ENCODE measurements at places on chromosomes 2 and 18.

DNA sequence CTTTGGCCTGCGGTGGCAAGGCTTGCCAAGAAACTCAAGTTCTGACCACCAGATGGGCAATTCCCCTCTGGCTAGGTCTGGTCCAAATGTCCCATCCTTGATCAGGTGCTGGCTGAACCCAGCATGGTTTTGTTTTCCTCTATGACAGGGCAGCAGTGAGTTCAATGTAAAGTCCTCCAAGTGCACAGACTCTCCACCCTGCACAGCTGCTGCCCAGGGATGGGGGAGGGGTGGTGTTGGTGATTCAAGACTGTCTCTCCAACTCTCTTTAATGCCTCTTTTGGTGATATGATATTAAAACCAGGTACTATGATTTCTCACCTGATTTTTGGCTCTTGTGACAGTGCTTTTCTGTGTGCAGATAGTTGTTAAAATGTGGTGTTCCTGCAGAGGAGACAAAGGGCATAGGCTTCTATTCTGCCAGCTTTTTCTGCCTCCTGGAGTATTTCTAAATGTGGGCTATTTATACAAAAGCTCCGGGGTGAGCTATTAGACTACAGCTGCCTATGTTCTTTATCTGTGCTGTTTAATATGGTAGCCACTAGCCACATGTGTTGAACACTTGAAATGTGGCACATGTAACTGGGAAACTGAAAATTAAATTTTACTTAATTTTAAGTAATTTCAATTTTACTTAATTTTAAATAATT lies 64.0 kb upstream of the STK39 start:
- DNase-seq = no peak

DNA sequence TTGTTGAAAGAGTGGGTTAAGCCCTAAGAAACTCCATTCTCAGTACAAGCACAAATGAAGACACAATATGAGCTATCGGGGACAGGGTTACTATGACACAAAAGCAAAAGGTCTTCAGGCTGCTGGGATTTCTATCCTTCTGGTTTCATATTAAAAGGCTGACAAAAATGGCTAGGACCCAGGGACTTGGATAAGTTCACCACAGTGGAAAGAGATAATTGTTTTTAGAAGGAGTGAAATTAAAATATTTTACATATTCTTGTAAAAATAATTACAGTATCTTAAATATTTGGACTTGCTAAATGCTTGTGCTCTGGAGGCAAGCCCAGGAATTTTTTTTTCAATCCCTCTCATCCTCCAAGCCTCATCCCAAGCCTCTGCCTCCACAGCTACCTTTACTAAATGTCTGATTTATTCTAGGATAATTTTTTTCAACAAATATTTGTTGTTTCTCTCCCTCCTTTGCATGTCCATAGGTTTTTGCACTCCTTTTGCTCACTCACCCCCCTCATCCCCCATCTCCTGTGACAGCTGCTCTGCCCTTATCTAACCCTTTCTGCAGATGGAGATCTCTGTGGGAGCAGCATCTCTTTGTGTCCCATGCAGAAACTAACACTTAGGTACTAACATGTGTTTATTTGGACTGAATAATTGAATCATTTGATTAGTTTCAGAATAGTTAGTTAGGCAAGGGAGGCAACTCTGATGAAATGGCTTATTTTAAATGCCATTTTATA lies 47.8 kb upstream of the NABP1 start:
- no peak for DNase-seq

- no peak for DNase-seq
These were observed 43.3 kb upstream of the EDAR start for GRCh38 chr2:109032229-109032820.

DNA sequence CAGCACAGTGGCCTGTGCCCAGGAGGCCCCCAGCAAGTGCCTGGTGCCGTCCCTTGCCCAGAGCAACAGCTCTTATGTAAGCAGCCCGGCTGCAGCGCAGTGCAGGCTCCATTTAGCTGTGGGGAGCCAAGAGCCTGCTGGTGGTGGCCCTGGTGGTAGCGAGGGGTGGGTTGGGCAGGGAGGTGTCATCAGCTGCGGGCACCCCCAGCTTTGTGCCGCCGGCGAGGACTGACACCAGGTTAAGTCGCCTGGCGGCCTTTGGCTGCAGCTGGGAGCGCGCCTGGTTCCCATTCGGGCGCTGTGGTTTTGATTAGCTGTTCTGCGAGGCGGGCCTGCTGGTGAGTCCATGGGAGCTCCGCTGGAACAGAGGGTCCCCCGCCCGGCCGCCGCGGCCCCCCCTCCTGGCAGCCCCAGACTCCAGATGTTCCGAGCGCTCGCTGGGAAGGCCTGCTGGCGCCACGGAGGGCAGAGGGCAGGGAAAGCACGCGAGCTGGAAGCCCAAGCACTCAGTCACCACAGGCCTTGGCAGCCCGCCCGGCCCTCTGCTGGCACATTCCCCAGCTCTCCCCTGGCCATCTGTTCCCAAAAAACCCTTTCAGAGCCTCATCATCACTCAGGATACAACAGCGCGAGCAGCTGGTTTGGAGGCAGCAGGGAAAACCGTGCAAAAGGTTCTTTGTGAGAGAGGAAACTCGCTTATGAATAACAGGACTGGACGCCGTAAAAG lies 18.4 kb downstream of the ATOH8 start:
- no peak for DNase-seq

GRCh38 chr18:64403784-64404503 lies 255.1 kb upstream of the LINC00305 start:
- no peak for DNase-seq

DNA sequence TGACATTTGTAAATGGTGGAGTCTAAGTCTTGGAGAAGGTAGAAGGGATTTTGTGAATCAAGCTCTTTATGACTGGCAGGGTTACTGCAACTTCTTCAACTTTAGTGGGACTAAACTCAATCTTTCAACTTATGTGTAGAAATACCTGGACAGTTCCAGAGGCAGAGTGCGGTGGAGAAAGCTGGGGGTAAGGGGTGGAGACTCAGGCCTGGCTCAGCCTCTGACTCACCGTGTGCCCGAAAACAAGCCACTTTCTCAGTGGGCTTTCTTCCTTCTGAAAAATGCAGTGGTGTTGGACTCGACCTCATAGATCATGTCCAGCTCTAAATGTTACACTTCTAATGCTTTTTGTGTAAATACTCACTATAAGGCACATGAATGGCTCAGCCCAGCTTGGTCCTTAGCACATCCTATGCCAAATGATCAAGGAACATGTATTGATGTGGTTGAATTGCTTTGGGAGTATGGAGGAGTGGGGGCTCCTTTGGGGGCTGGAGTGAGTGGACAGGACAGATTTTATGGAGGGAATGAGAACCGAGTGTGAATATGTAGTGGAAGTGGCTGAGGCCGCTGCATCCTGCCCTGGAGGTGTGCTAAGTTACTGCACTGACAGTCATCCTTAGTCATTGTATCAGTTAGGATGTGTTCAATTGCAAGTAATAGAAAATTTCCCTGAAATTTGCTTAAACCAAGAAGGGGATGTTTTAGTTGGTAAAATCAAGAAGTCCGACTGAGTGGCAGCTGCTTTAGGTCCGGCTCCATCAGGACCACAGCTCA lies 32.2 kb upstream of the IGFBP5 start:
- no peak for DNase-seq

GRCh38 chr2:232839411-232840079 lies 30.5 kb upstream of the SNORC start:
- no peak for DNase-seq

DNA sequence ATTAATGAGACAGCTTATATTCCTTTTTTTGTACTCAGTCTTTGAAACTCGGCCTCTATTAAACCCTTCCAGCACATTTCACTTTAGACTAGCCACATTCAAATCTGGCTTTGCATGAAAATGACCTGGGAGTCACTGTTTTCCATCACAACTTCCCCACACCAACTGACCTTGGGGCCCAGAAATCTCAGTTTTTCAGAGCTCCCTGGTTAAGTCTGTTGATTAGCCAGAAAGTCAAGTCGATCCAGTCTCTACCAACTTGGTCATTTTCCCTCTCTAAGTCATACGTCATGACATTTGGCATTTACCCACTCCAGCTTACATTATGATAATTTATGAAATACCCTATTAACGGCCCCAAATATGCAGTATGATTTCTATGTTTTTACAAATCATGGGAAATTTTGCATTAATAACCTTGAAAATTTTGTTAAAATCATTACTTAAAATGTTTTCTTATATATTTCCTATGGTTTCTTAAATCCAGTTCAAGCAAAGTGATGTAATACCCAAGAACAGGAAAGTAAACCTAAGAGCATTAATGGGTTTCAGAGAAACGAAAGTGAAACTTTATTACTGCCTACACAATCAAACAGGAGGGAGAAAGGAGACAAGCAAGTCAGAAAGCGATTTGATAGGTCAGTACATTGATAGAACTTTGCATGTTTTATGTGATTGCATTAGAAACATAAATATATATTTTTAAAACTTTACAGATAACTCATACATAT lies 77.1 kb downstream of the SPATS2L start:
- DNase-seq = no peak

DNA sequence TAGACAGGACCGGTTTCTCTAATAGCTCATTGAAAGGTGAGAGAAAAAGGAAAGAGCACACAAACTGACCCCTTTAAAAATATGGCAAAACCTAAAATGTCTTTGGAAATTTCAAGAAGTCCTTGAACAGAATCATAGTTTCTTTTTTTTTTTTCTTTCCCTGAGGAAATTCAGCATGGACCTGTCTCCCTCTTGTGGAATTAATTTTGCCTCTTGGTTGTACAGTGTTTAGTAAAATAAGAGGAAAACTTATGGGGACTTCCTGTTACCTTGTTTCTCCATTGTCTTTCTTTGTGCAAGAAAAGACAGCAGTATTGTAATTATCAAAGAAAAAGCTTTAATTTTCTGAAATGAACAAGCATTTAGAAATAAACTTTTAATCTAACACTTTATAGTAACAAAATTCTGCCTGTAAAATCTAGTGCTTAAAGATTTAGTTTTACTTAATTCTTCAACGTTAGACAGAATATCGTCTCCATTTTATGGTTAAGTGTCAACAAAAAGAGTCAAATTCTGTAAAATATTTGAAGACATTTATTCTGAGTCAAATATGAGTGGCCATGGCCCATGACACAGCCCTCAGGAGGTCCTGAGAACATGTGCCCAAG lies 176.3 kb upstream of the NABP1 start:
- DNase-seq = no peak

GRCh38 chr2:152920846-152921245 lies 202.4 kb downstream of the ARL6IP6 start:
- DNase-seq = no peak

- no peak for DNase-seq
These were observed 191.0 kb downstream of the NDUFA10 start for GRCh38 chr2:239834143-239834542.

GRCh38 chr2:181308766-181309515 lies 148.2 kb upstream of the ITGA4 start:
- DNase-seq = no peak

DNA sequence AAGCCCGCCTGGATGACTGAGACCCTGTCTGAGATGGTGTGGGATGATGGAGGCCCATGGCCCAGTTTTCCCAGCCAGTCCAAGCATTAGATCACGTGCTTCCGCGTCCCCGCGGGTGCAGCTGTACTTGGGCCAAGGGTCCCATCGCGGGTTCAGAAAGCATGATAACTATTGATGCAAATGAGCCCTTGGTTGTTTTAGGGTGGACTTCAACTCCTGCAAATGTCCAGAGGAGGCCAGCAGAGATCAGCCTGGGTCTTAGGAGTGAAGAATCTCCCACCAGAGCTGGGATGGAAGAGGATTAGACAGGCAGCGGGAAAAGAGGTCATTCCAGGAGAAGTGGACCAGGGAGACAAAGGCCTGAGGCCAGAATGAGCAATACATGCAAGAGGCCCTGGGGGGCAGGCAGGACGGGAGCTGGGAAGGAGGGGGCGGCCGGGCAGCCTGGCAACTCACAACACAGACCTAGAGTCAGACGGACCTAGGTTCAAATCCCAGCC lies 89.9 kb upstream of the TMEM247 start:
- DNase-seq = no peak

DNA sequence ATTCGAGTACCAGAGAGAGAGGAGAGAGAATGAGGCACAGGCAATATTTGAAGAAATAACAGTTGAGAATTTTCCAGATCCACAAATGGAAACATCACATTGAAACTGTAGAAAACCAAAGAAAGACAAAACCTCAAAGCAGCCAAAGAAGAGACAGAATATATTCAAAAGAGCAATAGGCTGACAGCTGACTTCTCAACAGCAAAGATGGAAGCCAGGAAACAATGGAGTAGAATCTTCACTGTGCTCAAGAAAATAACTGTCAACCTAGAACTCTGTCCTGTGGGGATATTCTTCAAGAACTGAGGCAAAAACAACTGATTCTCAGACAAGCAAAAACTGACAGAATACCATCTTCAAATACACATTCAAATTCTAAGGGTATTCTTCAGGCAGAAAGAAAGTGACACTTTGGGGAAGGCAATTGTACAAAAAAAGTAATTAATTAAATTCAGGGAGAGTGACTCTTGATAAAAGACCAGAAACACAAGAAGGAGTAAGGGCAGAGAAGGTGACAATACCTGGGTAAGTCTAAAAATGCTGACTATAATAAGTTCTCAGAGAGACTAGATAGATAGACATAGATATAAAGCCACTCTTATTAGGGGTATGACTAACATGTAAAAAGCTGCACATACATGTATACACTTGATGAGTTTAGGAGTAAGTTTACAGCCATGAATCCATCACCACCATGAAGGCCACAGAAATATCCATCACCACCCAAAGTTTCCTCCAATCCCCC lies 25.6 kb downstream of the ANKMY1 start:
- DNase-seq = no peak

DNA sequence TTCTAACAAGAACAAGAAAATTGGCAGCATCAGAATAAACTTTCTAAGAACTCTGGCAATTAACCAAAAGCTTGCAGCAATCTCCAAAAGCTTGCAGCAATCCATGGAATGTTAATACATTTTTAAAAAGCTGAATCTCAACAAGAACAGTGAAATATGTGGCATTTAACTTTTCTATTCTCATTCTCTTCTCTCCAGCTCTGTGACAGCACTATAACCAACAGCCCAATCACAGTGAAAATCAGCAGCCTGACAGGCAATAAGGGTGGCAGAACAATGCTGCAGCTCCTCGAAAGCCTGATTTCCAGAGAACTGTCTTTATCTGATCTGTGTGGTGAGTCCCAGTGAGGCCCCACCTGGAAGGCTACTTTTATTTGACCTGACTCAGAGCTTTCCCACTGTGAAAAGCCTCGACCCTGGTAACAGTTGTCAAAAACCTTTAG lies 60.0 kb downstream of the TMEM131 start:
- no peak for DNase-seq

GRCh38 chr2:18106841-18107240 lies 228.4 kb downstream of the KCNS3 start:
- DNase-seq = no peak

GRCh38 chr18:79487183-79487800 lies 91.6 kb downstream of the NFATC1 start:
- DNase-seq = no peak

DNA sequence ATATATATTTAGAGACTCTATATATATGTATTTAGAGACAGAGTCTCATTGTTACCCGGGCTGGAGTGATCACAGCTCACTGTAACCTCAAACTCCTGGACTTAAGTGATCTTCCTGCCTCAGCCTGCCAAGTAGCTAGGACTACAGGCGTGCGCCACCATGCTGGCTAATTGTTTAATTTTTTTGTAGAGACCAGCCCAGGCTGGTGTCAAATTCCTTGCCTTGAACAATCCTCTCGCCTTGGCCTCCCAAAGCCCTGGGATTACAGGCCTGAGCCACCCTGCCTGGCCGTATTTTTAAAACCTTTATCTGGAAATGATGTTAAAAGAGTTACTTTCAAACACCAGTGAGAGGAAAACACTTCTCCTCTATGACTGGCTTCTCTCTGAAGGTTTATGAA lies 30.9 kb upstream of the PGAP1 start:
- no peak for DNase-seq

- no peak for DNase-seq
These were observed 55.2 kb downstream of the RND3 start for GRCh38 chr2:150432312-150432625.
